H9 (cell line): ENCODE measurements at places on chromosomes 1 and 21. TPM values are rescaled to one million over a fixed set of nuclear protein-coding genes. Genes with fewer than 3 reads are reported as not detected.

ST6GALNAC3 gene
- 10.7 and 11.2 TPM in 2 replicates for total RNA-seq

GREM2 gene
- not detected in 2 replicates for total RNA-seq

MATN1 gene
- total RNA-seq: not detected in 2 replicates

PGLYRP4 gene
- not detected in 2 replicates for total RNA-seq

PROK1 gene
- total RNA-seq: not detected in 2 replicates

IL12RB2 gene
- 0.77 and 0.88 TPM in 2 replicates for total RNA-seq

CR2 gene
- 1.3 and 1.8 TPM in 2 replicates for total RNA-seq

PRMT6 gene
- total RNA-seq: 37.5 and 41.9 TPM in 2 replicates

CCDC24 gene
- total RNA-seq: 11.8 and 12.4 TPM in 2 replicates

COL8A2 gene
- 1.5 TPM in 2 replicates for total RNA-seq

ATP1A2 gene
- total RNA-seq: 3.0 and 4.6 TPM in 2 replicates

NEK7 gene
- total RNA-seq: 9.6 and 10.0 TPM in 2 replicates

RIPK4 gene
- 2.9 and 3.6 TPM in 2 replicates for total RNA-seq

DDR2 gene
- 0.48 and 0.52 TPM in 2 replicates for total RNA-seq

MEGF6 gene
- total RNA-seq: 19.9 and 21.3 TPM in 2 replicates

ZBTB7B gene
- 33.5 and 38.3 TPM in 2 replicates for total RNA-seq

CAPN2 gene
- 31.3 and 32.2 TPM in 2 replicates for total RNA-seq

ZNF648 gene
- total RNA-seq: 1.1 and 1.4 TPM in 2 replicates

PLEKHA6 gene
- 1.6 and 2.1 TPM in 2 replicates for total RNA-seq

OR6N1 gene
- total RNA-seq: not detected in 2 replicates

MIER1 gene
- total RNA-seq: 28.5 and 29.7 TPM in 2 replicates

RPS6KC1 gene
- 15.9 and 16.9 TPM in 2 replicates for total RNA-seq

VSIG8 gene
- not detected in 2 replicates for total RNA-seq

SRP9 gene
- total RNA-seq: 396 and 403 TPM in 2 replicates

GJA9 gene
- total RNA-seq: not detected in 2 replicates

ASCL5 gene
- 0.15 and 0.31 TPM in 2 replicates for total RNA-seq

RNF115 gene
- total RNA-seq: 10.8 and 11.0 TPM in 2 replicates

SAMD13 gene
- 0.61 and 0.97 TPM in 2 replicates for total RNA-seq

HDGF gene
- 308 and 310 TPM in 2 replicates for total RNA-seq

MTARC1 gene
- 33.7 and 41.2 TPM in 2 replicates for total RNA-seq

KCNK2 gene
- total RNA-seq: 0.37 and 0.44 TPM in 2 replicates

CGN gene
- total RNA-seq: 29.9 and 30.9 TPM in 2 replicates

AMY2A gene
- not detected in 2 replicates for total RNA-seq
